Suprapubic skin (tissue), 4 donors: ENCODE measurements at places on chromosomes 1 and 21. TPM values are rescaled to one million over a fixed set of nuclear protein-coding genes. Genes with fewer than 3 reads are reported as not detected.

DNA sequence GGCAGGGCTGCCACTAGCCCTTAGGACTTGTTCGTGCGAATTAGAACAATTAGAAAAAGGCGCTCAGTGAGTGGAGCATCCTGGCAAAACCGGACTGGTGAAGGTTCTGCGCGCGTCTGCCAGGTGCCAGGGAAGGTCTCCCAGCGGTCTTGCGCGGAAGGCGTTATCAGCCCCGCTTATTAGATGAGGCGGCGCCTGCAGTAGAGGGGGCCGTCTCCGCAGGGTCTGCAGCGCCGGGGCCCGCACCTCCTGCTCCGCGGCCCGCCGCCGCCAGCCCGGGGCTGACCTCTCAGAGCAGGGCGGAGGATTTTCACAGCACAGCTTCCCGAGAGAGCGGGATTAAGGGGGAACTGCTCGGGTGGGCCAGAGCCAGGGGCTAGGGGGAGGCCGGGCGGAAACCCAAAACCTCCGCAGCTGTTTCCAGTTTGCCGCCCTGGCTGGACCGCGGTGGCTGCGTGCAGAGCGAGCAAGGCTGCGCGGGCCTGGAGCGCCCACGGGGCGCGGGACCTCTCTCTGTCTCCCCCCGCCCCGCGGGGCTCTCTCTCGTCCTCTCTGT, 155.2 kb downstream of the FOXD2 start:
- H3K4me3 ChIP-seq = peak overlapping the region; percentile 23
- no peak overlapping the region for H3K27ac ChIP-seq

DNA sequence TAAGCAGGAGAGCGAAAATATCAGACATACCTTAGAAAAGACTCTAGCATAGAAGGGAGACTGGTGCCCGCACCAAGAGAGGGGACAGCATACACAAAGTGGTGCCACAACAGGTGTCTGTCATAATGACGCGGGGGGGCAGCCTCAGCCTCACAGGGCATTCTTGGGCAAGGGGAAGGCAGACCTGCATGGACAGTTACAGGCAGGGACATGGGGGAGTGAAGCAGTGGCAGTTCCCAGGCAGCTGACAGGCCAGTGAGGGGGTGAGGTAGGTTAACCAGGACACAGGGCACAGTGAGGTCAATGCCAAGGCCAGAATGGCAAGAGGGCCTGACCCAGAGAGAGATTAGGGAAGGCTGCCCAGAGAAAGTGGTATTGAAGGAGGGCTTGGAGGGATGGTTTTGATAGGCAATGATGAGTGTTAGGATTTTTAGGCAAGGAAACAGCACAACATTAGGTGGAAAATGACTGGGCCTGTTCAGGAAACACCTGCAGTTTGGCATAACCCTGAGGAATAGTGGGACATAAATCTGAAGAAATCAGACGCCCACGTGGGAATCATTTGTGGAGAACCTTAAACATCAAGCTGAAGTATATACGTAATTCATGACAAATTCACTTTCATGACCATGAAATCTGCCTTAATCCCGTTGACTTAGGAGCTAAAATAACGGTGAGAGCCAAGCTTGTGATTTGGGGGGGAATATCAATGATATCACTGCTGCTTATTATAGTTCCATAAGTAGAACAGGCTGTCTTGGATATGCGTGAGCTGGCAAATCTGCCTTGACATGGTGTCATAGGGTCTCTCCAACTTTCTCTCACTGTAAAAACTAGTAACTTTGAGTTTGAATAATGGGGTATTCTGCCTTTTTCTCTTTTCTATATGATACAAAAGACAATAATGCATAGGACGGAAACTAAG, 8.9 kb downstream of the PTPN14 start:
- no peak for DNase-seq
- H3K27ac ChIP-seq = no peak overlapping the region
- H3K4me3 ChIP-seq = no peak overlapping the region
- H3K4me1 ChIP-seq = peaks cover 39% of the 10 kb centered on the region
- no peaks in the 10 kb centered on the region for H3K36me3 ChIP-seq
- H3K27me3 ChIP-seq = no peaks in the 10 kb centered on the region

The HES3 gene
- total RNA-seq = not detected

The HSD11B1 gene
- 53.0 TPM for total RNA-seq

The C1orf56 gene
- 2.7 TPM for total RNA-seq

- no peaks in the 10 kb centered on the region for H3K4me1 ChIP-seq
- no peaks in the 10 kb centered on the region for H3K27me3 ChIP-seq
- H3K36me3 ChIP-seq = no peaks in the 10 kb centered on the region
- H3K4me3 ChIP-seq = no peak overlapping the region
- H3K27ac ChIP-seq = no peak overlapping the region
Measured at GRCh38 chr1:167592475-167592874, 37.6 kb upstream of the RCSD1 start.

DNA sequence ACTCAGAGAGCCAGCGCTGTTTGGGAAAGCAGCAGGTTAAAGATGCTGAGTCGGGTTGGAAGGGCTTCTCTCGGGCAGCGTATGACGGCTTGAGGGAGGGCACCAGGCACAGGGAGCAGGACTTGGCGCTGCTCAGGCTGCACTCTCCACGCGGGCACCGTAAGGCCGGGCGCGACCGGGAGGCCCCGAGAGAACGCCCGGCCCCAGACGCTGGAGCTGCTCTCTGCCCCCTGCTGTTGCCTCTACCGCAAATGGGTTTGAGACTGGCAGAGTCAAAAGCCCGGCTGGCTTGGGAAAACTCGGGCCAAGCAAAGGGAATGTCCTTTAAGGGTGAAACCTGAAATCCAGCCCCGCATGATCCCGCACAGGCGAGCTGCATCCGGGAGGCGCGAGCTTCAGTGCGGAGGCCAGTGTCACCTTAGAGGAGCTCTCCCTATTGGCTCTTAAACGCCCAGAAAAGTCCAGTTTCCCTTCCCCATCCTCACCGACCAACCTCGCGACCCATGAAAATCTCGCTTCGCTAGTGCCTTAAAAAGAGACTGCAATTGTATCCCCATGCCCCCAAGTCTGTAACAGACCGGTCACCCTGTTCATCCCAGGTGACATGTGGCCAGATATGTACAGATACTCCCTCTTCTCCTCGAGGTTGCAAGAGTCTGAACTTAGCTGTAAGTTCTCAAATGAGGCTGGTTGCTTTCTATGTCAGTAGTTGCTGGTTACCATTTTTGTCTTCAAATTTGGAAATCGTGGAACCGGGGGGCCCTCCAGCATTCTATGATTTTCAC, 1.1 kb downstream of the PRRX1 start:
- no peak for DNase-seq
- H3K27me3 ChIP-seq = peaks cover 68% of the 10 kb centered on the region
- peak overlapping the region; percentile 59 for H3K4me3 ChIP-seq
- H3K36me3 ChIP-seq = no peaks in the 10 kb centered on the region
- peaks cover 38% of the 10 kb centered on the region for H3K4me1 ChIP-seq
- H3K27ac ChIP-seq = peak overlapping the region; percentile 84

The TCHH gene
- total RNA-seq = 18.6 TPM

GRCh38 chr1:156675210-156676113, 1.7 kb downstream of the NES start:
- no peak for DNase-seq
- H3K36me3 ChIP-seq = no peaks in the 10 kb centered on the region
- H3K27ac ChIP-seq = no peak overlapping the region
- peaks cover 30% of the 10 kb centered on the region for H3K27me3 ChIP-seq
- H3K4me3 ChIP-seq = peak overlapping the region; percentile 51

DNA sequence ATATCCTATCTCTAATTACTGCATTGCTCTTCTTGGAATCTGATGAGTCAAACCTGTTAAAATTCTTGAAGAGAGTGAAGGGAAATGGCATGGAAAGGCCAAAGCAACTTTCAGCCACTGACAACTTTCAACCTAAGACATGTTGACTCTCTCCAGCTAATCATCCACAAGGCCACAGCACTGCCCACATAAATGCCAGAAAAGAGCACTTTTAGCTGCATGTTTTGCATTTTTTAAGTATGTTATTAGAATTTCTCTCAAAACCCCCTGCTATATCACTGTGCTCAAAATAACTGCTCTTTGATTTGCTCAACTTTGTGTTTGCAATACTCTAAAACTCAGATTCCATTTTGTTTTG, 352.5 kb downstream of the ADGRL2 start:
- no peaks in the 10 kb centered on the region for H3K36me3 ChIP-seq
- H3K4me3 ChIP-seq = no peak overlapping the region
- no peaks in the 10 kb centered on the region for H3K27me3 ChIP-seq

The SLC25A34 gene
- 4.3 TPM for total RNA-seq

DNA sequence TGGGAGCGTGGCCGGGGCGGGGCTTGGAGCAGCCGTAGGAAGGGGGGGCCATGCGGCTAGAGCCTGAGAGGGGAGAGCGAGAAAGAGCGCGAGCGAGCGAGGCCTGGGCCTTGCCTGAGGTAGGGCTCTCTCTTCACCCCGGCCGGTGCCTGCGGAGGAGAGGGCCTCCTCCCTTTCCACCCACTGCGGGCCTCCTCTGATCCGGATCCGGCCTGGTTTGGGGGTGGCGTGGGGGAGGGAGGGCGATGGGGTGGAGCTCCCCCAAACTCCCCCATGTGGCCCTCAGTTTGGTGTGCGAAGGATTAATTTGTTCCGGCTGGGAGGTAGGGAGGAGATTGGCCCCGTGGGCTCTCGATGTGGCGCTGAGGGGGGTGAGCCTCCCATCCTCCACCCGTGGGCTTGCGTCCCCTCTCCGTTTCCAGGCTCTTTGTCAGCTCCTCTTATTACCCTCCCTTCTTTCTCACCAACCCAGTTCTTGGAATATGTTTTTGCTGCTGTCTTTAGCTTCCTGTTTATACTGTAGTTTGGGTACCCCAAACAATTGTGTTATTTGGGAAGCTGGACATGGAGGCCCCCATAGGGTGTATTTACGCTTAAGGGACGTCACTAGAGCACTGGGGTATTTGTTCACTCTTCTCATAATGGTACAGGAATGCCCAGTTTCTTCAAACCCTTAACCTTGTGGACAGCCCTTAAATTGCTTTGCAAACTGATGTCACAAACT, 685 bp downstream of the UBAP2L start:
- peaks cover 22% of the 10 kb centered on the region for H3K36me3 ChIP-seq
- H3K4me1 ChIP-seq = peaks cover 64% of the 10 kb centered on the region
- H3K27ac ChIP-seq = peak overlapping the region; percentile 98
- peak; percentile 88 for DNase-seq
- H3K4me3 ChIP-seq = peak overlapping the region; percentile 68
- H3K27me3 ChIP-seq = no peaks in the 10 kb centered on the region

The CD5L gene
- total RNA-seq = not detected

DNA sequence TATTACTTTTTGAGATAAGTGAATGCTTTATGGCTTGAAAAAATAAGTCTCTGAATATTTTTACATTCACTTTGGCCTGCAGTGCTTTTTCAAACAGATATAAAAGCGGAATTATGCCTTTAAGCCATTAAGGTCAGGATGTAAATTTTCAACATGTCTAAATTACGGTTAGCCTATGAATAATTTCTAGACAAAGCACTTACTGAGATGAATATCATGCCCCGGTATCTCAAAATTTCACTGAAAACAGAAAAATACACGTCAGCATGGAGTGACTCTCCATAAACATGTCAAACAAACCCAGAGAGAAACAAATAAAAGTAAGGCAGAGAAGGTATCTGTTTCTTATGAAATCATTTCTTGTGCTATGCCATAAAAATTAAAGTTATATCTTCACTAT, 853.9 kb downstream of the KCNT2 start:
- no peak overlapping the region for H3K27ac ChIP-seq
- H3K27me3 ChIP-seq = no peaks in the 10 kb centered on the region
- no peak overlapping the region for H3K4me3 ChIP-seq

The ESPN gene
- total RNA-seq = 49.7 TPM
